MV-4-11 (cell line): ENCODE measurements at places on chromosomes 5 and 9.
A peak's percentile ranks its signal among the peaks of the same experiment; 100 is the strongest.

GRCh38 chr5:65462139-65462705 is 19.5 kb downstream of the ADAMTS6 start:
- DNase-seq, result no peak

GRCh38 chr9:113480612-113481011 is 17.1 kb downstream of the RGS3 start:
- DNase-seq, result no peak

GRCh38 chr9:104553261-104553660 is 15.7 kb upstream of the OR13C8 start:
- DNase-seq, result no peak

DNA sequence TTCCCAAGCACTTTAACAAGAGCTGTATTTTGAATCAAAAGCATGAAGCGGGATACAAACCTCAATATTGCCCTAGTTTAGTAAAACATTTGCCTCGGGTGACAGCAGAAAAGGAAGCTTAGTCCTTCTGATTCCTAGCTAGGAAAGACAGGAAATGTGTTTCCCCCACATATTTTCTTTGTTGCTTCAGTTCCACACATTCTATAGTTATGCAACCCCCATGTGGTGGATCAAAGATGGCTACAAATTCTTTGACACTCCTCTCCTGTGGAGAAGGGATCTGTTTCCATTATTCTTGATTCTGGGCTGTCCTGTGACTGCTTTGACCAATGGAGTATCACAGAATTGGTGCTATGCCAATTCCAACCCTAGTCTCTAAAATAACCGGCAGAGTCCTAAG is 89.1 kb upstream of the SLC30A5 start:
- DNase-seq, result no peak

DNA sequence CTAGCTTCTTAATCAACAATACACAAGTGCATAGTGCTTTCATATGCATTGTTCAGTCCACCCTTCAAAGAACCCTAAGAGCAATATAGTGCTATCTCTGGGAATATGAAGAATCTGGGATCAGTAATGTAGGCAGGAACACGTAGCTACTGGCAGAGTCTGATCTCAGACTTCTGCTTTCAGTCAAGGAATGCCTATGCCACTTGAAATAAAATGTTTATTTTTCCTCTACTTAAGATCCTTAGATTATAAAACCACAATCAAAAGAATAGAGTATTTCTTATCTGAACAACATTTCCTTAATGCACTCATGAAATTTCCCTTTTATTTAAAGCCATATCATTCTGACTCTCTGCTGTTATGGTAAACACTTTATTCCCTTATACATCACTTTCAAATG is 1407.8 kb upstream of the C9orf72 start:
- no peak for DNase-seq

DNA sequence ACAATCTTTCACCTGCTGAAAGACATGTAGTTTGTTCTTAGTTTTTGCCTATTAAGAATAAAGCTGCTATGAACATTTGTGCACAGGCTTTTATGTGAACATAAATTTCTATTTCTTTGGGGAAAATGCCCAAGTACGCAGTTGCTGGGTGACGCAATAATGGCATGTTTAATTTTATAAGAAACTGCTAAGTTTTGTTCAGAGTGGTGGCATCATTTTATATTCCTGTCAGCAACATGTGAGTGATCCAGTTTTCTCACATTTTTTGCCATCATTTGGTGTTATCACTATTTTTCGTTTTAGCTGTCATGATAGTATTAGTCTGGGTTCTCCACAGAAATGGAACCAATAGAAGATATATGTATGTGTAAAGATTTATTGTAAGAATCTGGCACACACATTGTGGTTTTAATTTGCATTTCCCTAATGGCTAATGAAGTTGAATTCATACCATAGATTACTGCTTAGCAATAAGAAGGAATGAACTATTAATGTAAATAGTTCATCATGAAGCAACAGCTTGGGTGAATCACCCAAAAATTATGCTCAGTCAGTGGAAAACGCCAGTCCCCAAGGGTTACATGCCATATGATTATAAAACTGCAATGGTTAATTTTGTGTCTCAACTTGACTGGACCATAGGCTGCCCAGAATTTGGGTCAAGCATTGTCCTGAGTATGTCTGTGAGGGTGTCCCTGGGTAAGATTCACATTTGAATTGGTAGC is 358.6 kb downstream of the MSX2 start:
- no peak for DNase-seq

- DNase-seq, result no peak
Observed at GRCh38 chr5:19978476-19978875, 9.5 kb downstream of the CDH18 start.

GRCh38 chr5:60577116-60577515 is 122.8 kb downstream of the DEPDC1B start:
- DNase-seq, result no peak

- no peak for DNase-seq
Observed at GRCh38 chr9:134321531-134321930, 4.7 kb upstream of the RXRA start.

DNA sequence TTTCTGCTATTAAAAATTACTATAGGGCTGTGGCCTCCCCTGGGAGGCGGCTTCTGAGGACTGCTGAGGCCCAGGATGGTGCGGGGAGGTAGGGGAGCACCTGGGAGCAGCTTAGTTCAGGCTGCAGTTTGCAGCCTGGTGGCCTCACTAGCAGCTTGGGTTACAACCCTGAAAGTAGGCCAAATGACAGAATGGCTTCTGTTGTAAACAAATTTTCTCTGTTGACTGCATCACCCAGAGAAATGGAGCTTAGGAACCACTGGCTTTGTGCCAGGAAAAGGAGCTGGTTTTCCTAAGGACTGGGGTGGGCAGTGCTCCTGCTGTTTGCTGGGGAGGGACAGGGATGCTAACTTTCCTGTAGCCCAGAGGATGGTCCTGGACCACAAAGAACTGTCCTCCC is 130.3 kb downstream of the ENTREP1 start:
- DNase-seq, result no peak

- no peak for DNase-seq
Observed at GRCh38 chr5:93512799-93513198, 68.2 kb downstream of the NR2F1-AS1 start.

DNA sequence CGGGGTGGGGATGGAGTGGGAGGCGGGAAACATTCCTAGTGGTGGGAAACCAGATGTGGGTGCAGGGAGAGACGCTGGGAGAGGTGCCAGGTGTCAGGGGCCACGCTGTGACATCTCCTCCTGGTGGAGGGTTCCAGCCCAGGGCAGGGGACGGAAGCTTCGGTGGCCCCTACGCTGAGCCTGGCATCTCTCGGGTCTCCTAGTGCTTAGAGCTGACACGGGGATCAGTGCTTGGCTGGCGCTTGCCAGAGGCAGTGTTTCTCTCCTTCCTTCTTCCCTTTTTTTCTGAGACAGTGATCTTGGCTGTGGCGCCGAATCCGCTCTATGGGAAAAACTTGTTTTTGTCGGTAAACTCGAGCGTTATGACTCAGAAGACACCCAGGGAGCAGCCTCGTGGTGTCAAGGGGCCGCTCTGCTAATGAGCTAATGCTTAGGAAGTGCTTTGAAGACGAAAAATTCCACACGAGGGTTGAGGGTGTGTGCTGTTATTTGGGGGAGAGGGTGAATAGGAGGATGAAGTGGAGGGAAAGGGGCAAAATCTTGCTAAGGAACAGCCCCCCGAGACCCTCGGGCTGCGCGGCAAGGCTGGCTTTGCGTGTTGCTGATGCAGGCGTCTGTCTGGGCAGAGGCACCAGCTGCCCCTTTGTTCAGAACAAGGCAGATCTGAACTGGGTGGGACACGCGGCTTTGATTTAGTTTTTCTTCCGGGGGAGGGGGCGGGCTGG is 20.4 kb upstream of the IER5L start:
- peak; percentile 75 for DNase-seq

- peak; percentile 12 for DNase-seq
Observed at GRCh38 chr5:178529080-178529479, 61.1 kb downstream of the COL23A1 start.

DNA sequence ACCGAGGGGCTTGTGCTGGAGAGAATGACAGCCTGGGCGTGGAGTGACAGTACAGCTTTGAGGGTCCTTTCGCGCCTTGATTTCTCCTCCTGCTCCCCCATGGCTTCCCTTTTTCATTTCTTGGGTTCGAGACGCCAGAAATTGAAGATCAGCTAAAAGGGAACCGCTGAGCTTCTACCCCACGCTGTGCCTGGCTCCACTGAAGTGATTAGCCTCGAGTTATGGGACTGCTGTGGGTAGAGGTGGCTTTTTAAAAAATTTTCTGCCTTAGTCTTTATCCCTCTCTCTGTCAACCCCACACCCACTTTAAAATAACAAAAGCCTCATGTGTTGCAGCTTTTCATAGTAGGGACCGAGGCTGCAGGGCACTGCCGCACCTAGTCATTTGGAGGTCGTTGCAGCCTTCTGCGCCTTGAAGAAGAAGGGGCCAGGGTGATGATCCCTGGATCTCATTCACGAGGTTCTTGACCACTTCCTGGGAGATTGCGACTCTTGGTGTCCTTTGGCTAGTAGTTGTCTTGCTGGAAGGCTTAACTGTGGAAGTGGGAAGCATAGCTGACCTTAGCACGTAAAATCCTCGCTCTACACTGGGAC is 603 bp downstream of the PPIP5K2 start:
- peak; percentile 20 for DNase-seq

- no peak for DNase-seq
Observed at GRCh38 chr9:92558612-92559374, 23.0 kb upstream of the ECM2 start.

- no peak for DNase-seq
Observed at GRCh38 chr5:73268826-73269225, 95.8 kb downstream of the TMEM174 start.
